ENCODE measurements at places on chromosomes 16 and 17. TPM values are rescaled to one million over a fixed set of nuclear protein-coding genes. Genes with fewer than 3 reads are reported as not detected.

Gene THOC6
- 14.7 TPM for total RNA-seq

Gene GABARAP
- 147 TPM for total RNA-seq

Gene SEZ6L2
- 0.98 TPM for total RNA-seq

Gene SLFN12
- 43.9 TPM for total RNA-seq

Gene ABCC12
- total RNA-seq: not detected

Gene GNAO1
- total RNA-seq: not detected

Gene PRR29
- 0.54 TPM for total RNA-seq

Gene FSCN2
- 0.54 TPM for total RNA-seq

Gene HBA2
- total RNA-seq: not detected

Gene KRTAP4-3
- total RNA-seq: not detected

Gene NLK
- total RNA-seq: 28.2 TPM

Gene CSNK1D
- total RNA-seq: 51.9 TPM

Gene SP6
- total RNA-seq: 1.4 TPM

Gene SDR42E1
- total RNA-seq: 1.7 TPM

Gene C1QTNF8
- total RNA-seq: not detected

Gene CETP
- 41.9 TPM for total RNA-seq

Gene GAA
- 7.5 TPM for total RNA-seq

Gene SCGB1C2
- not detected for total RNA-seq

Gene CSF3
- not detected for total RNA-seq

Gene MEOX1
- under 0.01 TPM for total RNA-seq

Gene PRDM7
- not detected for total RNA-seq

Gene TMEM98
- 51.1 TPM for total RNA-seq

Gene NT5C3B
- 87.1 TPM for total RNA-seq

Gene NPIPA2
- 0.34 TPM for total RNA-seq

Gene NLRC3
- 4.0 TPM for total RNA-seq

Gene CTF1
- total RNA-seq: 0.33 TPM

Gene PMP22
- 20.2 TPM for total RNA-seq

Gene TNP2
- not detected for total RNA-seq

Gene CD300C
- total RNA-seq: not detected

Gene KRTAP4-1
- total RNA-seq: not detected

Gene SHISA6
- total RNA-seq: not detected

Gene EVPLL
- total RNA-seq: not detected

Gene LDHD
- total RNA-seq: 0.65 TPM

Gene RNF227
- 0.43 TPM for total RNA-seq

Gene CEP295NL
- 1.3 TPM for total RNA-seq

Gene CDH8
- not detected for total RNA-seq

Gene CYGB
- 0.95 TPM for total RNA-seq

Gene MYL11
- not detected for total RNA-seq

Gene WSCD1
- total RNA-seq: 12.7 TPM

Gene MEFV
- not detected for total RNA-seq

Gene PERCC1
- not detected for total RNA-seq

Gene SLC6A2
- 0.11 TPM for total RNA-seq

Gene ZG16B
- 0.09 TPM for total RNA-seq

Gene KRT20
- not detected for total RNA-seq

Gene MT3
- not detected for total RNA-seq

Gene OR4D1
- not detected for total RNA-seq

All from dermis lymphatic vessel endothelial cell (primary cell).